ENCODE measurements at places on chromosomes 4 and X.

GRCh38 chrX:85993539-85994197, 53.7 kb downstream of the CHM start:
- DNase-seq, result no peak

DNA sequence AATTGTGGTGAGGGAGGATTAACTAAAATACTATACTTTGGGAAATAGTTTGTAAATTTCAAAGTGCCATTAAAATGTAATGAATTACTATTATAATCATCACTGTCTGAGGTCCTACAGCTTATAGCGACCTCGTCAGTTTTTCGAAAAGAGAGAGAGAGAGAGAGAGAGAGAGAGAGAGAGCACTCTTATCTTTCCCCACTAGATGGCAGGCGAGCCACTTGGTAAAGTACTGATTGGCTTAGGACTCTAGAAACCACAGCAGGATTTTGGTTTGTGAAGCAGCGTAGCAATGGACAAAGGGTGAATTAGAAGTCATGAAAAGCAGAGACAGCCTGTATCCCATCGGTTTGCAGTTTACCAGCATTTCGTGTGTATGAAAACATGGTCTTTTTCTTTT, 52.5 kb downstream of the LINC00632 start:
- DNase-seq, result no peak

GRCh38 chr4:61070269-61070668, 129.9 kb upstream of the ADGRL3 start:
- no peak for DNase-seq

GRCh38 chr4:141890279-141890678, 253.9 kb downstream of the IL15 start:
- DNase-seq, result no peak

GRCh38 chr4:184782731-184783373, 42.9 kb downstream of the ACSL1 start:
- DNase-seq, result no peak

GRCh38 chr4:25767877-25768725, 94.7 kb downstream of the SEL1L3 start:
- no peak for DNase-seq

- no peak for DNase-seq
Observed at GRCh38 chrX:9153300-9153699, 119.4 kb upstream of the FAM9B start.

GRCh38 chr4:14169460-14169859, 541.9 kb upstream of the BOD1L1 start:
- DNase-seq, result no peak

DNA sequence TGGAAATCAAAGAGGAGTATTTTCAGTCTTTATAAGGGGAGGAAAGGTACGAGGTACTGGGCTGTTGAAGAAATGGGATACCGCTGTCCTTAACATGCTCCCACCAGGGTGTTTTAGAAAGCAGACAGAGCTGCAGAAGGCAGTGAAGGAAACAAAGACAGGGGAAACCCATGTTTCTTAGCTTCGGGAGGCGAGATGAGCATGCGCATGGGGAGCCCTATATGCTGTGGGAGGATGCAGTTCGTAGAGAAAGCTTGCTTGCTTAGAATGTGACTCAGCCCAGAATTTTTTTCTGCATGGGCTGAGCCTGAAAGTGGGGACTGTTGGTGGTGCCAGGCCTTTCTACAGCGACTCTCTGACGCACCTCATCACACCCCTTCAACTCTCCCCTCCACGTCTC, 28.8 kb upstream of the SCOC start:
- DNase-seq, result no peak

GRCh38 chr4:140556372-140557085, 12.2 kb downstream of the UCP1 start:
- no peak for DNase-seq

DNA sequence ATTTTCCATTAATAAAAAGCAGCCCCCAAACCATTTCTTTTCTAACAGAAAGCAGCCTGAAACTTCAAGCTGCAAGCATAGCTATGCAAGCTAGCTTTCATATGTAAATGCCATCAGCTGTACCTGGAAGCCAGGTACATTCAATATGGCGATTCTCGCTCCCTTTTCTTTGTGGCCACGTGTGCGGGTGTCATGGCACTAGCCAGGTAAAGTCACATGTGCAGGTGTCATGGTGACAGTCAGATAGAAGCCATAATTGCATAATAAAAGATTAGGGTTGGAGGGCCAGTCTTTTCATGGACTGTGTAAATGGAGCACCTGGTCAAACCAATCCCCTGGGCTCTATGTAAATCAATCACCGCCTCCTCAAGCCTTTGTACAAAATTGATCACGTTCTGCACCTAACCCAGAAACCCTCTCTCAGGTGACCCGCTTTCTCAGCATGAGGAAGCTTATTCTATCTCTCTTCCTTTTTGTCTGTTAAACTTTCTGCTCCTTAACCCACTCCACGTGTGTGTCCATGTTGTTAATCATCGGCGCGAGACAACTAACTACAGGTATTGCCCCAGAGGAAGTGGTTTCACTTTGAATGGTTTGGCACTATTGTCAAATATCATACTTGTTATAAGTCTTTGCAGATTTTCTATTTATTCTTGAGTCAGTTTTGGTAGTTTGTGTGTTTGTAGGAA, 18.0 kb upstream of the RHOXF2 start:
- DNase-seq, result no peak

GRCh38 chrX:42824541-42824940, 46.6 kb upstream of the PPP1R2C start:
- no peak for DNase-seq

- no peak for DNase-seq
Observed at GRCh38 chr4:139674875-139675550, 9.4 kb downstream of the MGST2 start.

GRCh38 chr4:53956454-53956853, 108.0 kb downstream of the CHIC2 start:
- DNase-seq, result no peak

- no peak for DNase-seq
Observed at GRCh38 chr4:73727685-73728084, 12.7 kb upstream of the CXCL8 start.
